ENCODE measurements at places on chromosomes 12 and 14.

DNA sequence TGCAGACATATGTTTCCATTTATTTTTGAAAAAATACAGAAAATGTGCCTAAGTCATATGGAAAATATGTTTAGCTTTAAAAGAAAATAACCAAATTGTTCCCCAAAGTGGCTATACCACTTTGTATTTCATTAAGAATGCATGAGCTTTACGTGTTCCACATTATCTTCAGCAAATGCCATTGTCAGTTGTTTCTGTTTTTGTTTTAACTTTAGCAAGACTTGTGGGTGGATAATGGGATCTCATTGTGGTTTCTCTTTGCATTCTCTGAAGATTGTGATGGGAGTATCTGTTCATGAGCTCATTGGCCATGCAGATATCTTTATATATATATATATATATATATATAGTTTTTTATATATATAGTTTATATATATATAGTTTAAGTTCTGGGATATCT is 181.5 kb downstream of the CCER1 start:
- DNase-seq: no peak

DNA sequence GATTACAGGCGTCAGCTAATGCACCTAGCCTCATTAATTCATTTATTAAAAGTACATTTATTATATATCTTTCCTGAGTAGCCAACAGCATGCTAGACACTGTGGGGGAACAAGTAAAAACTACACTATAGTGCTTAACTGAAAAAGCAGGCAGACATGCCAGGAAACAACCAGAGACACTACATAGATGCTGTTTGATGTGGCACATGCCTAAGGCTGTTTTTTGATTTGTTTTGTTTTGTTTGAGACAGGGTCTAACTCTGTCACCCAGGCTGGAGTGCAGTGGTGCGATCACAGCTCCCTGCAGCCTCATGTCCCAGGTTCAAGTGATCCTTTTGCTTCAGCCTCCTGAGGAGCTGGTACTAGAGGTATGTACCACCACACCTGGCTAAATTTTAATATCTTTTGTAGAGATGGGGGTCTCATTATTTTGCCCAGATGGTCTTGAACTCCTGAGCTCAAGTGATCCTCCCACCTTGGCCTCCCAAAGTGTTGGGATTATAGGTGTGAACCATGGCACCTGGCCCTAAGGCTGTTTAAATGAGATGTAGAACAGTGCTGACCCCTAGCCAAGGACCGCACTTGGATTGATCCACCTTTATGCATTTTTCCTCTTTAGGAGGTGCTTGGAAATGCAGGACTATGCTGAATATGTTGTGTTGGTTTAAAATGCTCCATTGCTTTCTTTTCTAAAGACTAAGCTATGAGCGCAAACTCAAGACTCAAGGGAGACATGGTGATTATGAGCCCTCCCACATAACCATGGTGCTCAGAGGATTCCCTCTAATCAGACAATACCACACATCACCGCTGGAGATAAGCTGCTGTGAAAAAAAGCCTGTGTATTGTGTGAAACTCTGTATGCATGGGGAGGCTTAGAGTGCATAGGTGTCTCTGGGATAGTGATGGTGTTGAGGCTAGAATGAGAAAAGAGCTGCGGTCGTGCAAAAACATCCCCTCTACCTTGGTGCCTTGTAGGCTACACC is 10.5 kb upstream of the C14orf93 start:
- DNase-seq: no peak

- peak; percentile 93 for DNase-seq
Observed at GRCh38 chr12:4269279-4269991, 4.1 kb upstream of the CCND2 start.

DNA sequence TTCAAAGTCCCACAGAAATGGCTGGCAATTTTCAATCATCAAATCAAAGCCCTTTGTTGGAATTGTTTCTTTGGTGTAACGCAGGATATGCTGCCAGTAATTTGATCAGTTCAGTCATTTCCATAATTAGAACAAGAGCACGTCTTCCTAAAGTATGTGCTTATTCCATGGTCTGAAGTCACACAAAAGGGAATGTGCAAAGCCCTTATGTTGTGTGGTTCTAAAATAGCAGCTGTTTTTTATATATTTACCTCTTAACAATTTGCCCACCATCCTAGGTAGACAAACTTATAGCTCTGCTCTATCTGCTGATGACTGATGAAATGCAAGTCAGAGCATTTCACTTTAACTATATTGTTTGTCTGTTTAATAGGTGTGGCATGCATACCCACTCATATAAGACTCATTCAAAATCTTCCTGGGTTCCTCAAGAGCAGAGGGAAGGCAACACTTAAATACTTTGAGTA is 176.1 kb upstream of the SLC38A2 start:
- no peak for DNase-seq

- no peak for DNase-seq
Observed at GRCh38 chr12:119182701-119183493, 4.2 kb downstream of the HSPB8 start.

DNA sequence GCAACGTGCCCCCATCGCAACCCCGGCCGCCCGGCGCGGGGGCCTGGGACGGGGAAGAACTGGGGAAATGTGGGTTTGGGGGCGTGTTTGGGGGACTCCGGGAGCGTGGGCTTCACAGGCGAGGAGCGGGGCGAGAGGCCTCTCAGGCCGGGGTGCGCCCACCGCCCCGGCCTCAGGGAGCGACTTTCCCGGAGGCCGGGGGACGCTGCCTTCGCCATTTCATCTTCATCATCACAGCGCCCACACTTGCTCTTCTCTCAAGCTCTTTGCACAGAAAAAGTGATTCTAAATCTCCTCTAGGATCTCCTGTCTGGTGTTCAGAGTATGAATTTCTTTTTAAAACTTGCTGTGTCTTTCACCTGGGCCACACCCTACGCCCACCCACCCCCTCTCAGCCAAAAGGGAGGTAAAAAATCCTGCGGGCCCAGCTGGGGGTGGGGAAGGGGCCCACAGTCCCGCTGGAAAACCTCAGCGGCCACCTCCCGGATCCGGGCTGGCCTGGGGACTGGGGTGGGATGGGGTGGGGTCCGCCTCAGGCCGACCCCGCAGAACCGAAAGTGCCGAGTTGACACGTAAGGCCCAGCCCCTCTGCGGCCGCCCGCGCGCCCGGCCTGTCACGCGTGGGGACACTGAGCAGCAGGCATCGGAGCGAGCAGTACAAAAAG is 7.4 kb downstream of the CDKN1B start:
- peak; percentile 13 for DNase-seq
